ENCODE measurements at places on chromosomes 11 and 22.

DNA sequence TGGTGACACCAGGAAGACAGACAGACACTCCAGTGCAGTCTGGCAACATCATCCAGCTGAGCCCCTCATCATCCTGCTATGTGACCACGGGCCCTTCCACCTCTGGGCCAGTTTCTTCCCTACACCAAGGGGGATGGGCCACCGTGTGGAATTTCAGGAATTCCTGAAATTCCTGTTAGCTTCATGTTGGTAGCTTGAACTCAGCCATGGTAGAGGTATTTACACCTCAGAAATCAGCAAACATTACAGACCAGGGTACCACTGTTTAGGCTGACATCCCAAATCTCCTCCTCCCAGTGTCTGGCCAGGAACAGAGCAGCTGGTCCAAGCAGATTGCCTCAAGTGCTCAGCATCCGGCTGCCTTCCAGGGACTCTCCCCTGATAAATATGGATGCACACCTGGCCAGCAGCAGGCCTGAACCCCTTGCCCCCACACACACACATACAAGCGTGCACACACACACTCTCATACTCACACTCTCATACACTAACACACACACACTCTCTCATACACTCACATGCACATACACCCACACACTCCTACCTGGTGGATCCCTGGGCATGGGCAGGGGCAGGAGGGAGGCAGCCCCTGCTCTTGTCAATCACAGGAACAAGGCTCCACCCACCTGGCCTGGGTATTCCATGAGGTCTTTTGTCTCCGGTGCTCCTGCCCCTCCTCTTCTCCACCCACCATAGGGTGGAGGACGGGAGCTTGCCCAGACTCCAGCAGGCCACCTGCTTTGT lies 85.2 kb downstream of the BUD13 start:
- no peak for DNase-seq

GRCh38 chr22:20196094-20196842 lies 45.4 kb upstream of the CCDC188 start:
- DNase-seq, result no peak

DNA sequence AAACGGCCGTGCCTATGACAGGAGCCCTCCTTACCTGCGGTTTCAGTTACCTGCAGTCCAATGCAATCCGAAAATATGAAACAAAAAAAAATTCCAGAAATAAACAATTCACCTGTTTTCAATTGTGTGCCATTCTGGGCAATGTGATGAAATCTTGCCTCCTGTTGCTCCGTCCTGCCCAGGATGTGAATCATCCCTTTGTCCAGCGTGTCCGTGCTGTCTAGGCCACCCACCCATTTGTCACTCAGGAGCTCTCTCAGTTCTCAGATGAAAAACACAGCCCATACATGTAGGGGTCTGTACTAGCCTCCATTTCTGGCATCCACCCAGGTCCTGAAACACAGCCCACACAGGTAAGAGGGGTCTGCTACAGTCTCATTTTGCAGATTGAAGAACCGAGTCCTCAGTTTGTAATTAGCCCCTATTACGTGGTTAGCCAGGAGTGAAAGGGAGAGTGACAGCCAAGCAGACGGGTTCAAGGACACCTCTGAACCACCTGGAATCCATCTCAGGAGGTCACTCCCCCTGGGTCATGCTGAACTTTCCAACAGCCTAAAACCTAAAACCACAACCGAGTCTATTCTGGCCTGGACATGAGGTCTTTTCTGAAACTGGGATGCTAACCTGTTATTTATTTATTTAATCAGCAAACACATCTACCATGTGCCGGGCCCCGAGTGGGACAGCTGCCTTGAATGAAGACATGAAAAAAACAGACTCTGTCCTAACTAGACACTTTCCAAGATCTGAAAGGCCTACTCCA lies 317.2 kb downstream of the SHANK2 start:
- DNase-seq, result peak; percentile 33

- DNase-seq, result peak; percentile 35
Observed at GRCh38 chr11:72015511-72016061, 16.9 kb downstream of the IL18BP start.

DNA sequence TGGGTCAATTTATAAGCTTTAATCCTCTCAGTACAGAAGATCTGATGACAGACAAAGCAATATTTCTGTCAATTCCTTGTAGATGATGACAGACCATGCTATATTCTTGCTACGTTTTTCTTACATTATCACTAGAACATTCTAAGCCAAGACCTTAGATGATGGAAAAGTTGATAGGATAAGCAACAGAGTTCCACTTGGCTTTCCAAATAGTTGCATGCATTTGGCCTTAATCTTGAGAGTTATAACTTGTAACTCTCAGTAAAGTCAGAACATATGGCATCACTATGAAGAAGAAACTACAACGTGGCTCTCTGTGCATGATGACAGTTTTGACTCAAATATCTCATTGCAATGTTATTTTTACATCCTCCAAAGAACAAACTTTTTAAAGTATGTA lies 544.3 kb upstream of the LRRC4C start:
- DNase-seq, result no peak

GRCh38 chr11:128860571-128861361 lies 6.3 kb downstream of the KCNJ1 start:
- DNase-seq, result no peak

- DNase-seq, result peak; percentile 84
Observed at GRCh38 chr22:43004362-43005035, 10.4 kb downstream of the PACSIN2 start.

DNA sequence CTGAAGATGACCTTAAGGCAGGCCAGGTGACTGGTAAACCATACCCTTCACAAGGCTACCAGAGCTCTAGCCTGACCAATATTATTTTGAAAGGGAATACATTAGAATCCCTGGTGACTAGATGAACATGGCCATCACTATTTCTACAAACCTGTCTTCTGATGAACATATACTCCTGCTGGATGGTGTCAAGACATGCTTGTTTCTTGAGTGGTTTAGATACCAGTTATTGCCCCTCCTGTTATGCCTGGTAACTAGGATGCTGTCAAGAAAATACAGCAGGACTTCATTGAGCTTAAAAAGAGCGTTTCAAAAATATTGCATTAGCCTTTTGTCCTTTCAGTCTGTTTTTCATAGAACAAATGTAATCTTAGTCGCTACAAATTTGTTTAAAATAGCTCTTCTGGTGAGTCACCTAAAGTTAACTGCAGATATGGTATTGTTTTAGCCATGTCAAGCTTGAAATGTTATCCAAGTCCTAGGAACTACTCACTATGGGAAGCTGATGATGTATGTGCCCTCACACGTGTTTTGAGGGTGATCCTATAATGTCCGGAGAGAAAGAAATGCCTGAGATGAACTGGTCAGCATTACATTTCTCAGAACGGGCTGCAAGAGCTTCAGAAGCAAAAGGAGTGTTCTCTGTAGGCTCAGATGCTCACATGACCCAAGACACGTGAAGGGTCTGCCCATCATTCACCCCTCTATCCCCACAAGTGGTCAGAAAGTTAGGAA lies 20.6 kb downstream of the ADM start:
- DNase-seq, result peak; percentile 97

DNA sequence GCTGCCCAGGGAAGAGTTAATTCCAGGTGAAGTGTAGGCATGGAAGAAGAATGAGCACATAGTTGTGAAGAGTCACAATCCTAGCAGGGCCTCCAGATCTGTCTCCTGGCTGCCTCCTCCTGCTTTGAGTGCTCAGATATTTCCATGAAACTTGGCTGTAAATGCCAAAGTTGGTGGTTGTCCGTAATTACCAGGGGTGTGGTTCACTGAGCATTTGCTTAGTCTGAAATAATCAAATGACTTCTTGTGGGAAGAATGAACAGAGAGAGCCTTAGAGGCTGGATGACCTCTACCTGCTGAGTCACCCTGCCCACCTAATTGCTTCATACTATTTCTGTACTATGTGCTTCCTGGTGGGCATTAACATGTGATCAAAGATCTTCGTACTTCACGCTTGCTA lies 50.9 kb downstream of the APIP start:
- no peak for DNase-seq

DNA sequence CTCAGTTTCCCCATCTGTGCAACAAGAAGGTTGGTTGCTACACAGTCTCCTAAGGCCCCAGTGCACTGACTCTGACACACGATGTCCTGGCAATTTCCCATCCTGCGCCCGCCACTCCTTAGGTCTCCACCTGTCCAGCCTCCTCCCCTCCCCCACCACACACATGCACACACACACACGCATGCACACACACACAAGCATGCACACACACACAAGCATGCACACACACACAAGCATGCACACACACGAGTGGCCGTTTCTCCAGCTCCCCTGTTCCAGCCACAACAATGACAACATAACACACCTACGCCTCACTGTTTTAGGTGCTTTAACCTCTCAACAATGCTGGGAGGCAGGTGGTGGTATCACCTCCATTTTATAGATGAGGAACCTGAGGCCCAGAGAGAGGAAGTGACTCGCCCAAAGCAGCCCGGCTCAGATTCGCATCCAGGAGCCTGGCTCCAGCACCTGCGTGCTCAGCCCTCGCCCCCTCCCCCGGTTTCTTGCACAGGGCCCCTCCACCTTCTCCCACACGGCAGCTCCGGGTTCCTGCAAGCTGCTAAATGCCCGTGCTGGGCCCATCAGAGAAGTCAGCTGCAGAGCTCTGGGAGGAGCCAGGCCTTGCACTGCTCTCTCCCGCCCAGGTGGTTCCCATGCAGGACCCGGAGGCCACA lies 13.0 kb downstream of the CYTH4 start:
- DNase-seq, result no peak

DNA sequence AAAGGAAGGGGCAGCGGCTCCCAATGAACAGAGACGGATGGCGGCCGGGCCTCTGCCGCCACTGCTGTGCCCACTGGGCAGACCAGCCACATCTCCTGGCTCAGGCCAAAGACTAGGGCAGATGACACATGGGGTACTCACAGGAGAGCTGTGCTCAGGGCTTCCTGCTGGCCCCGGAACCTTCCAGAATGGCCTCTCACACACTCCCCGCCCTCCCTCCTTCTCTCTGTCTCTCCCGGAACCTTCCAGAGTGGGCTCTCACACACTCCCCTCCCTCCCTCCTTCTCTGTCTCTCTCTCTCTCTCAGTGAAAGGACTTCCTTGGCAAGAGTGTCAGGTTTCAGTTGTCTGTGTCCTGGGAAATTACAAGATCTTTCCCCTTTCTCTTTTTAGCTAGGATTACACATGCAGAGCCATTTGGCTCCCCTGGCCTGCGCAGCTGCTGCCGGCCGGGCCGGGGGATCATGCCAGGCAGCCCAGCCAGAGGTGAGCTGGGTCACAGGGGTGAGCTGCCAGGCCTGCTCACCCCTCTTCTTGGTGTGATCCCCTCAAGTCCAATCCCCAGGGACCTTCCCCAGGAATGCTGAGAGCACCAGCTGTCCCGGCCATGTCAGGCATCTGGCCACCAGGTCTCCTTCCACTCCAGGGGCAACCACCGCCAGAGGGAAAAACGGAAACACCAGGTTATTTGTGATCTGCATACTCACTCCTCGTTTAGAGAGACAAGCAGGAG lies 45.3 kb upstream of the ADA2 start:
- DNase-seq, result peak; percentile 28

DNA sequence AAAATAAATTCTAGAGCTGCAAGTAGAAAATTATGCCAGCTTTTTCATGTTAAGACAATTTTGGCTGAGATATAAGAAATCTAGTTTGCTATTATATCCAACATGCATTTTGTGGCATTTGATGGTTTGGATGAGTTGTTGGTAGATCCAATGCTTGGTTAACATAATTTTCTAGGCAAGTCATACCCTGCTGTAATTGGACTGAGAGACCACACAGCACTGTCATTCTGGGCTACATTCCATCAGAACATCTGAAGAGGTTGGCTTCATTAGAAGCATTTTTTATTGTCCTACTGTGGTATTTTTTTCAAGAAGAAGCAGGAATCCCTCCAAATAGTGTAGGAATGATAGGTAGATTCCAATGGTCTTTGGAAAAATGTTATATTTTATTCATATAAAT lies 561.0 kb downstream of the LUZP2 start:
- no peak for DNase-seq

- no peak for DNase-seq
Observed at GRCh38 chr11:70740488-70740851, 342.1 kb downstream of the CTTN start.

DNA sequence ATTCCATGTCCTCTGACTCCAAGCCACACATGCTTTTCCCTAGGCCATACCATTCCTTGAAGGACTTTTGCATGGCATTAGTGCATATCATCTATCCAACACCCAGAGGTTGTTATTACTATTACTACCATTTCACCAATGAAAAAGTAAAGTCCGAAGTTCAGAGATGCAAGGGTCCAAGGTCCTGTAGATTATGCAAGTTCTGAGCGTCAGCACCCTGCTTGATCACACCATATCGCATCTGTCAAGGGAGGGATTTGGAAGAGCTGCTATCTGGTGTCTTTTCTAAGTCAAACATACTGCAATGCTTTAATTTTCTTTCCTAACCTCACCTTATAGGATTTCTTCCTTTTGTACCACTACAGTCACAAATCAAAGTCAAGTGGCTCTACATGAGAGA lies 214.7 kb upstream of the CADM1 start:
- DNase-seq, result no peak

GRCh38 chr11:26331911-26332571 lies at the start of gene ANO3:
Gene ANO3, plus strand, starts transcription at chr11:26332130. Its CDS starts 146 bp downstream, at chr11:26332276.
- DNase-seq, result peak; percentile 79

- DNase-seq, result no peak
Observed at GRCh38 chr22:20135265-20135664, 3.7 kb downstream of the ZDHHC8 start.

DNA sequence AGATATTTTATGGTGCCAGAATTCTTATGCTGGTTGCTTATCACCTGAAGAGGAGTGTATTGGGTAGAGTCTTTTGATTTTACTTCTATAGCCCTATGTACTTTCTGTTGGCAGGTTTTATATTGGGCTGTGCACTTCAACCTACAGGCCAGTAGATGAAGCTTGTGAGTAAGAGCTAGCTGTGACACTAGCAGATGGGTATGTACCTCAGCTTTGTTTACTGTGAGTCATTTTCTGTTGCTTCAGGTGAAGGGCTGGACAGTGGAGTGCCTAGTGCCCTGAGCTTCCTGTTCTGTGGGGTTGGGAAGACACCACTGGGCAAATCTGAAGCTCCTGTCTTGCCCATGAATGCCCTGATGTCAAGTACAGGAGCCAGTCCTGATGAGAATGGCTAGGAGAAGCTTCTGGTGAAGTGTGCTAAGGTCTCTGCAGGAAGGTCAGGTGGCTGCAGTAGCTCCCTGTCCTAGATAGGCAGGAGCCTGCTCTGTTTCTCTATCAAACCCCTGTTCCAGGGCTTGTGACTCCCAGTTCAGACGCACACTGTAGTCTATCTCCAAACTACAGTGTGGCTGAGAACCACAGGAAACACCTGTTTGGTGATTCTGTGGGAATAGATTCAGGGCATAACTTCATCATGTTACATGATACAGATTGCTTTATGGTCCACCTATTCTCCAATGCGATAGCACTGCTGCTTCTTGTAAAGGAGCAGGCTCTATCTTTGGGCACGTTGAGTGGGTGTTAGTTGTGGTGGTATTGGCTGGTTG lies 755.7 kb downstream of the KCNA4 start:
- DNase-seq, result peak; percentile 19
